Hair follicular keratinocyte (primary cell): ENCODE measurements at places on chromosomes 3 and 15. TPM values are rescaled to one million over a fixed set of nuclear protein-coding genes. Genes with fewer than 3 reads are reported as not detected.

Gene SH2D7
- total RNA-seq, result not detected in 2 replicates

Gene IREB2
- total RNA-seq, result 7.6 and 8.2 TPM in 2 replicates

Gene GNAT1
- total RNA-seq, result not detected in 2 replicates

Gene CDC25A
- total RNA-seq, result 3.4 and 25.5 TPM in 2 replicates

Gene SLC28A1
- total RNA-seq, result not detected in 2 replicates

Gene ANKRD34C
- total RNA-seq, result not detected in 2 replicates

Gene GOLGA6L1
- total RNA-seq, result not detected in 2 replicates

Gene GXYLT2
- 3.3 and 6.0 TPM in 2 replicates for total RNA-seq

Gene VPS33B
- 14.8 and 22.0 TPM in 2 replicates for total RNA-seq

Gene AADACL2
- total RNA-seq, result not detected in 2 replicates

Gene SI
- total RNA-seq, result not detected in 2 replicates

Gene LPCAT4
- total RNA-seq, result 16.6 and 32.5 TPM in 2 replicates

Gene EFHB
- total RNA-seq, result not detected in 2 replicates

Gene GOLGA8Q
- 1.2 TPM in 1 of 2 replicates, not detected in the other for total RNA-seq

Gene KBTBD12
- not detected in 2 replicates for total RNA-seq

Gene UBL7
- total RNA-seq, result 60.9 and 62.2 TPM in 2 replicates

Gene CDHR4
- not detected in 2 replicates for total RNA-seq

Gene NR2E3
- total RNA-seq, result not detected in 2 replicates

Gene SCG3
- not detected in 2 replicates for total RNA-seq

Gene CHST13
- total RNA-seq, result not detected in 2 replicates

Gene MAPK6
- 80.6 and 105 TPM in 2 replicates for total RNA-seq

Gene CX3CR1
- total RNA-seq, result not detected in 2 replicates

Gene THRB
- 0.84 and 3.0 TPM in 2 replicates for total RNA-seq

Gene AHSG
- 0.47 TPM in 1 of 2 replicates, not detected in the other for total RNA-seq

Gene SPATA12
- total RNA-seq, result not detected in 2 replicates

Gene CCR8
- total RNA-seq, result not detected in 2 replicates

Gene FGF12
- 0.31 and 0.61 TPM in 2 replicates for total RNA-seq

Gene GRAMD2A
- 4.5 and 7.5 TPM in 2 replicates for total RNA-seq

Gene DNAH12
- not detected in 2 replicates for total RNA-seq

Gene LRRIQ4
- total RNA-seq, result not detected in 2 replicates

Gene SMAD6
- total RNA-seq, result 0.04 TPM in 1 of 2 replicates, not detected in the other

Gene CCDC191
- total RNA-seq, result 0.91 and 1.8 TPM in 2 replicates

Gene LRRC2
- under 0.01 and 0.08 TPM in 2 replicates for total RNA-seq

Gene CBLB
- 5.0 and 6.8 TPM in 2 replicates for total RNA-seq

Gene ZPLD1
- total RNA-seq, result 0.72 and 4.1 TPM in 2 replicates

Gene OCA2
- not detected in 2 replicates for total RNA-seq

Gene SATB1
- 5.6 and 11.5 TPM in 2 replicates for total RNA-seq

Gene ADIPOQ
- total RNA-seq, result not detected in 2 replicates

Gene ASB14
- total RNA-seq, result not detected in 2 replicates

Gene SLC38A3
- total RNA-seq, result not detected in 2 replicates

Gene DISP2
- 0.94 and 1.4 TPM in 2 replicates for total RNA-seq

Gene GADL1
- total RNA-seq, result not detected in 2 replicates

Gene ISLR2
- total RNA-seq, result 0.04 TPM in 1 of 2 replicates, not detected in the other

Gene CNTN3
- 0.23 and 1.9 TPM in 2 replicates for total RNA-seq

Gene ACTC1
- not detected in 2 replicates for total RNA-seq

Gene XYLB
- 2.5 and 2.7 TPM in 2 replicates for total RNA-seq

Gene DPPA4
- total RNA-seq, result not detected in 2 replicates

Gene BFSP2
- not detected in 2 replicates for total RNA-seq

Gene GABRR3
- not detected in 2 replicates for total RNA-seq

Gene ATP13A4
- 0.08 TPM in 1 of 2 replicates, not detected in the other for total RNA-seq

Gene GRAMD1C
- 2.6 and 7.8 TPM in 2 replicates for total RNA-seq

Gene ARNT2
- 0.11 and 0.23 TPM in 2 replicates for total RNA-seq

Gene TM4SF1
- 154 and 265 TPM in 2 replicates for total RNA-seq

Gene XRN1
- total RNA-seq, result 7.8 and 10.0 TPM in 2 replicates
